Stimulated activated CD4-positive, alpha-beta T cell treated with anti-CD3 and anti-CD28 coated beads, Interleukin-4, amount 100 ng/mL, for 24 hours (primary cell): ENCODE measurements at places on chromosomes 4 and X.

- no peak for DNase-seq
These were observed 124.0 kb upstream of the CLNK start for GRCh38 chr4:10808591-10808990.

DNA sequence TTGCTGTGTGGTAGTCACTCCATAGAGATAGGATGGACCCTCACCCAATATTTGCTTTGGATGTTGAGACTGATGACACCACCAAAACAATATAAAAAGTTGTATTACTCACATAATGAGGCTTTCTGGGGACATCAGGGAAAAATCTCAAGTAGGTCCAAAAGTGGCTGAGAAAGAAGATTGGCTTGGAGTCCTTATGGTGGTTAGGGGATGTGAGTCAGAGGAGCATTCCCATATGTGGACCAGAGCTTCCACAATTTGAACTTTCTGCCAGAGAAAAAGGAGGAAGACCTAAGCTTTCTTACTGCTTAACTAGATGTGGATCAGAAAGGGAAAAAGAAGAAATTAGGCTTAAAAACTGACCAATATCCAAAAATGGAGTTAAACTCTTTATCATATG is 460.5 kb downstream of the SH3BGRL start:
- DNase-seq = no peak

- no peak for DNase-seq
These were observed 58.3 kb upstream of the GUCY1A1 start for GRCh38 chr4:155608225-155608885.

DNA sequence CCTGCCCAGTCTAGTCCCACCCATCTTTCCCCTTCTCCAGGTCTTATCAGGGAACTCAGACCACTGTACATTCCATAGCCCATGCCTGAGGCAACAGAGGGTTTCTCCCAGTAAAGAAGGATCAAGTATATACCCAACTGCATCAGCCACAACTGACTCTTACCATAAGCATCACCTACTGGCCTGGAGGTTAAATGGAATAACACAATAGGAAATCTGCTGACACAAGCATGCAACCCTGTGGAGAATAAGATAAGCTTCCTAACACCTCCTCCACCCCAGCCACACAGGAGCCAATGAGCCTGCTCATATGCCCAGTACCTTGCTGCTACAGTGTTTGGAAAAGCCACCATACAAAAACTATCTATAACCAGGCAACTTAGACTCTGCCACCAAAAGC is 34.6 kb upstream of the PLK4 start:
- no peak for DNase-seq

- DNase-seq = no peak
These were observed 80.8 kb upstream of the ANK2 start for GRCh38 chr4:112968451-112969159.

DNA sequence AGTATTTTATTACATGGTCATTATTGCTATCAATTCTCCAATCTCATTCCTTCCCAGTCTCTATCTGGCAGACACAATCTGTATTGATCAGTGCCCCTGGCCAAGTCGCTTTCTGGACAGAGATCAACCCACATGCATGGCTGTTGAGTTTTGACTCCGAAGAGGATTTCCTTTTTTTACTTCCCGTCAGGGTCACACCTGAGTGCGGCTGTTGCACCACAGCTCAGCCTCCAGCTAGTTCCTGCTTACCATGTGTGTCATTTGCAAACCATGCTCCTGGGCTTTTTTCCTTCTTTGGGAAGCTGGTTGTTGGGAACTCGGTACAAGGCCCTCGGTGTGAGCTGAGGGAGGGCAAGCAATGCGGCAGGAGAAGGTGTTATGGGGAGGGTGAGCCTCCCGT is 11.7 kb downstream of the MAGED2 start:
- DNase-seq = no peak

GRCh38 chrX:31320740-31321139 is 248.9 kb upstream of the FTHL17 start:
- DNase-seq = no peak

DNA sequence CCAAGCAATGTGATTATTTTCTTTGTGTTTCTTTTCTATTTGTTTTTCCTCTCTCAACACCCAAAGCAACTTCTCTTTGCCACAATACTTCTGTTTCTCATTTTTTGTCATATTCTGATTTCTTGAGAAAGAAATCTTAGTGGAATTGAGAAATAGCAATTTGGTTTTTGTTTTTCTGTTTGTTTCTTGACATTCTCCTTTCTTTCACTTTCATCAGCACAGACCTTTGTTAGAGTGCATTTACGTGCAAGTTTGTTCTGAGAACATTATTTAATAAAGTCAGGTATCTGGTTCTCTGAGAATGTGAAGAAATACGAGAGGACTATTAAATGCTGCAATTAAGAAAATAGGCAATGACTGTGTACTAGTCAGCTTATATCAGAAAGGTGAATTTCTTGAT is 608.1 kb upstream of the AADAT start:
- DNase-seq = no peak

GRCh38 chrX:2620576-2620975 is 70.5 kb upstream of the CD99 start:
- no peak for DNase-seq
